Kasumi-1 (cell line): ENCODE measurements at places on chromosomes 2 and 18.

GRCh38 chr2:163664610-163665009 lies 71.2 kb downstream of the FIGN start:
- no peak for DNase-seq

DNA sequence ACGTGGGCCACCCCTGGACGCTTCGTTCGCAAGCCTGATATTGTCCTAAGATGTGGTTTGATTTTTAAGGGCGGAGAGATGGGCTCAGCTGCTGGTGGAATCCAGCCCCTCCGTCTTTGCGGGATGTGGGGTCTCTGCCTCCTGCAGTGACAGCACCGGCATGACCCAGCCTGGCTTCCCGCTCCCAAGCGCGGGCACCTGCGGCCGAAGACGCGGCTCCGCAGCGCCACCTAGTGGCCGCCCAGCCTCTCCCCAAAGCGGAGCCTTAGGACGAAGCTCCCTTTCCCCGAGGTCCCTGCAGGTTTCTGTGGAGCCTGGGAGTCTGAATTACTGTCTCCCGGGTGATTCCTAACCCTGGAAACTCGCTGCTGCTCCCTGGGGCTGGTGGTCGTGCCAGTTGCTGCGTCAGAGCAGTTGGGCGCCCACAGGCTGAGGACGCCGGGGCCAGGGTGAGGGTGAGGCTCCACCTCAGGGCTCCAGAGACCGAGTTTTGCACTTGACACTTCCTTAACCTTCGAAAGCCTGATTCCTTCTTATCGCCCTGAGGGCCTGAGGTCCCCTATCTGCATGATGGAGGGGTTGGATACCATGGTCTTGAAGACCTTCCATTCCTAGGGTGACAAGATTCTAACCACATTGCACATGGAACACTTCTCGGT lies 137.5 kb downstream of the TPO start:
- peak; percentile 12 for DNase-seq

GRCh38 chr2:226464380-226464779 lies 335.2 kb downstream of the IRS1 start:
- no peak for DNase-seq

GRCh38 chr18:8813611-8814010 lies 108.3 kb downstream of the MTCL1 start:
- no peak for DNase-seq

DNA sequence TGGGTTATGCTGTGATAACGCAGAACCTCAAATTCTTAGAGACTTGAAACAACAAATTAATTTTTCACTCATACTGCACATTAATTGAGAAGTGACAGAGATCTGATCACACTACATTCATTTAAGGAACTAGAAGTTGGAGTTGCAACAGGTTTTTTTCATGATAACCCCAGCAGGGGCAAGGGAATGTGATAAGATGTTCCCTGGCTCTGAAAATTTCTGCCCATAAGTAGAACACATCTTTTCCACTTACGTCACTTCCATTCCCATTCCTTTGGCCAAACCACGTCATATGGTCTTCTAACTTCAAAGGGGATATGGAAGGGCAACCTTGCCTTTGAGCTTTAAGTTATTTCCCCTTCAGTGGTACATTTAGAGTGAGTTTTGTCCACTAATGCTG lies 29.7 kb upstream of the PSME4 start:
- DNase-seq = no peak

DNA sequence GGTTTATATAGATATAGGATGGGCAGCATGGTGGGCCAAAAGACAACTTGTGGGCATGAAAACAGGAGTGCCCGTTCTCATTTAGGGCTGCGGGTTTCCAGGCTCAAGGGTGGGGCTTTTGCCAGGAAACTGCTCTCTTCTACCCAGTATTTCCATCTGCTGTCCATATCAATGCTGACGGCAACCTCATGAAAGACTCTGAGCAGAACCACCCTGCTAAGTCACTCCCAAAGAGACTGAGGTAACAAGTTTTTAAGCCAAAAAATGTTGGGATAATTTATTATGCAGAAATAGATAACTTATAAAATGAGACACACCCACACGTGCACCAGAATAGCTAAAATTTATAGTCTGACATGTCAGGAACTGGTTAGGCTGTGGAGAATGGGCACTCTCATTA lies 36.1 kb upstream of the MPPE1 start:
- no peak for DNase-seq

DNA sequence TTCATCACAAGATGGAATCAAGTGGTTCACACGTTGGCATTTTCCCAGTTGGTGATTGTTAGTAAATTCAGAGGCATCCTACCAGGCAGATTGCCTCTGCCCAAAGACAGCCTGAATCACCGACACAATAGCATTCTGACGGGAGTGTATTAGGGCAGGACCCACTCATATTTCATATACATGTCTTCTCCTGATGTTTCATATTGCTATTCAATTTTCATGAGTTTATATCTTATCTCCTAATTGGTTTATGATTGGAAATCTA lies 14.5 kb upstream of the BMP10 start:
- no peak for DNase-seq

- no peak for DNase-seq
Observed at GRCh38 chr2:111669928-111670695, 213.9 kb downstream of the ANAPC1 start.

GRCh38 chr2:120993661-120994060 lies 258.0 kb downstream of the GLI2 start:
- DNase-seq = no peak

GRCh38 chr18:77992057-77992456 lies 742.4 kb downstream of the GALR1 start:
- no peak for DNase-seq
